ENCODE measurements at places on chromosomes 16 and 17.

- no peak for DNase-seq
These were observed 2.8 kb downstream of the USP22 start for GRCh38 chr17:21039839-21040575.

- DNase-seq = no peak
These were observed 85.3 kb upstream of the C16orf82 start for GRCh38 chr16:26981266-26981938.

- no peak for DNase-seq
These were observed 90.3 kb downstream of the USP32 start for GRCh38 chr17:60301649-60302048.

DNA sequence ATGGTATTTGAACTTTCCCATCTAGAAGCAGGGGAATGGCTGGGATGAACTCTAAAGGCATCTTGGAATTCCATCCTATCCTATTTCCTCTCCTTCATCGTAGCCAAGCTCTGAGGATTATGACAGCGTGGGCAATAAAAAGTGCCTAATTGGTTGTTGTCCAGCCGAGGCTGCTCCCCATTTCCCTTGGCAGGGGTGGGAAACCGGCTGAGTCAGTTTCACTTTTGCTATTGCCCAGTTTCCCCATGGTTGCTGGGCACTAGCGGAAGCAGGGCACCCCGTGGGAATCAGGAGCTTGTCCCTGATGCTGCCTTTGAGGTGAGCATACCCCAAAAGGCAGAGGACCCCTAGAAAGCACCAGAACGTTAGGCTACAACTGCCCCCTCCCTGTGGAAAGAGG, 13.8 kb upstream of the SP2 start:
- DNase-seq = no peak

GRCh38 chr16:62539657-62540056, 503.4 kb upstream of the CDH8 start:
- DNase-seq = no peak

GRCh38 chr16:27366687-27367460, 35.1 kb upstream of the IL21R start:
- DNase-seq = no peak

GRCh38 chr16:23410176-23410575, 42.8 kb downstream of the COG7 start:
- DNase-seq = no peak

DNA sequence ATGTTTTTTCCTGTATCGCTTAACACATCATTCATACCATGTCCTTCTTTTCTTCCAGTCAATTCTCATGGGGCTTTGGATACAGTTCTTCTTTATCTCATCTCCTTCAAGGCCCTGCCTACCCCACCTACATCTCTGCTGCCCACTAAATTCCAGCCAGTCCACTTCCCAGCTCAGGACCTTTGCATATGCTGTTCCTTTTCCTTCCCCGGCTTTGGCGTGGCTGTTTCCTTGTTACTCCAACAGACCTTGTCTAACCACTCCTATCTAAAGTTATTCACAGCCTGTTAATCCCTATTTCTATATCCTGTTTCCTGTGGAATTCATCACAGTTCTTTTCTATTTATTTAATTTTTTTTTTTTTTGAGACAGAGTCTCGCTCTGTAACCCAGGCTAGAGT, 6.6 kb upstream of the STAT3 start:
- no peak for DNase-seq

GRCh38 chr17:55641676-55642081, 81.0 kb downstream of the TMEM100 start:
- peak; percentile 74 for DNase-seq

DNA sequence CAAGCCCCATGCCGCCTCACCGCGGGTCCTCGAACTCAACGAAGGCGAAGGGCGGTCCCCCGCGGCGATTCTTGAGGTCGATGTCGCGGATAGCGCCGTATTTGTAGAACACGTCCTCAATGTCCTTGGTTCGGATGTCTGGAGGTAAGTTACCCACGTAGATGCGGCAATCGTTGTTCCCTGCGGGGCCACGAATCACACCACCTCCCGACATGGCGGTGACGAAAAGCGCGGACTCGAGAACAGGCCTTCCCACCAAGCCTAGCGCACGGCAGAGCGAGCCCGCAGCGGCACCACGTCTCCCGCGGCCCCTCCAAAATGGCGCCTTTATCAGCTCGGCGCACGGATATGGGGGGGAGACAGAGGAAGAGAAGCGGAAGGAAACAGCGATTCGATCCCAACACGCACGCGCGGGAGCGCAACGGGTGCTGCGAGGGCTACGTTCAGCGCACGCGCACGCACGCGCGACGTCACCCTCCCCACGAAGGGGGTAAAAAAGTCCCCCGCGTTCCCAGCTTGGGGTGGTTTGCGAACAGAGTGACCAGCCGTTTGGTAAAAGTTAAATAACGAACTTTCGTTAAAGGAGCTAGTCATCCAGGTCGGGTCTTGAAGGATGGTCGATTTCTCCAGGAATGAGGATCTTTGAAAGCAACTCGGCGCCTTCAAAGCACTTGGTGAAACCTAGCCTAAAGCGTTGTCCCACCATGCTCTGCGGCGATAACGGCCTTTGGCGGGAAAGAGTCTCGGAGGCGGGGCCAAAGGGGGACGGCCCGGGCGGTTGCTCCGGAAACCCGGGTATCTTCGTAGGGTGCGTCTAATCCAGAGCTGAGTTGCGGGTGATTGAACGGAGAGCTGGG, at the start of gene SRSF1:
SRSF1 (minus strand) TSS at position 323 of the 857 bp plus-strand sequence; CDS start at position 214, 109 bp downstream.
- DNase-seq = peak; percentile 95

GRCh38 chr17:962670-963069, 16.9 kb downstream of the NXN start:
- peak; percentile 32 for DNase-seq

DNA sequence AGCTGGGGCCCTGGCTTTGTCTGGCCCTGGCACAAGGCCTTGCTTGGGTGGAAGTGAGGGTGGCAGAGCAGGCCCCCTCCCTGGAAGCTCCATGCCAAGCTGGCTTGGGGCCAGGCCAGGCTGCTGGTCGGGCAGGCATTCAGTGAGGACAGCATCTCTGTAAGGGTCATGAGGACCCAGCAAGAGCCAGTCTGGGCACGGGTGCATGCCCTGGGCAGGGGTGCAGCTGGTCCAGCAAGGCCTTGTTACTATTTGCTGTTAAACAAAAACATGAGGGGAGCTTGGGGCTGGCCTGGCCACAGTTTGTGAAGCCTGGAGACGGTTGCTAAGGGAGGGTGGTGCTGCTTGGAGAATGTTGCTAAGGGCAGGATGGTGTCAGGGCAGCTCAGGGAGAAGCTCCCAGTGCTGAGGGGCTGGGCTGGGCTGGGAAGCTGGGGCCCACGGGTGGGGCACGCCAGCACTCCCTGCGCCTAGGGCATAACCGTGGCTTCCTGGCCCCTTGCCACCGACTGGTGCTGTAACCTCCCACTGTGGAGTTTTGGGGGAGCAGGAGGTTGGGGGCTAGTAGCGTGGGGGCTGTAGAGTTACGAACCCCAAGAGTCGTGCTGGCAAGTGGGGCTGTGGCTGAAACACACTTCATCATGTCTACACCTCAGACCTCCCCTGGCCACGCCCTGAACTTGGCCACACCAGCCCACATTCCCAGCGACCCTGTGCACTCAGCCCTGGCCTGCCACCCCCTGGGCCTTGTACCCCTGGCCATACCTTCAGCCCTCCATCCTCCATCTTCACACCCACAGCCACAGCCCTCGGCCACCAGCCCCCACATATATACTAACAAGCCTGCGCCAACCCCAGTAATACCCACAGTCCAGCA, 1.6 kb downstream of the TPPP3 start:
- no peak for DNase-seq
